Tibial nerve (tissue), 4 donors: ENCODE measurements at places on chromosomes 11 and 22. TPM values are rescaled to one million over a fixed set of nuclear protein-coding genes. Genes with fewer than 3 reads are reported as not detected.
A peak's percentile ranks its signal among the peaks of the same experiment; 100 is the strongest.

Gene E2F8
- total RNA-seq: not detected

Gene KCNQ1OT1
- 7.4 TPM for total RNA-seq

Gene APLNR
- 12.9 TPM for total RNA-seq

Gene MOGAT2
- not detected for total RNA-seq

Gene C11orf52
- not detected for total RNA-seq

Gene KRTAP5-9
- total RNA-seq: 0.60 TPM

Gene CYB5R2
- 50.8 TPM for total RNA-seq

DNA sequence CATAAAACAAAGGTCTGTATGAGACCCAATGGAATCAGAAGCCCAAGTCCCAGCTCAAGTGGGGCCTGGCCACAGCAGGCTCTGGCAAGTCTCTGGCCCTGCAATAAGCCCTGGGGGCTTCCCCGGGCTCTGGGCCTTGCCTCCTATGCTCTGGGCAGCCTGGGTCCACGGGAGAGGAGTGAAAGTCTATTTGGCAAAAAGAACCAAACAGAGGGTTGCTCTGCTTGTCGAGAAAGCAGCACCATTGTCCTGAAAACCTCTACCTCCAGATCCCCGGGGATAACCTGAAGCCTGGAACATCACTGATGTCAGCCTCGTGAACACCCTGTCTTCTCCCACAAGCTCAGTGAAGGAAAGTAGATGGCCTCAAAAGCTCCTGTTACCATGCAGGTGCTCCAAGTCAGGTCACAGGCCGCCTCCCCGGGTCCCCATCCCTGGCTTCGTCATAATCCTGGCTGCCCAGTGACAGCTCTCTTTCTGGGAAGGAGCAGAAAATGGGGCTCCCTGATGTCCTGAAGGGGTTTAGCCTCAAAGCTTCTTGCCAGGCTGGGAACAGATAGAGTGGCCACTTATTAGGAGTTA is 46.1 kb upstream of the ETS1 start:
- peaks cover 11% of the 10 kb centered on the region for H3K4me1 ChIP-seq
- no peak overlapping the region for H3K4me3 ChIP-seq
- no peak overlapping the region for H3K27ac ChIP-seq

Gene FXYD6
- total RNA-seq: 74.1 TPM

GRCh38 chr11:17384002-17384511 is 4.4 kb downstream of the KCNJ11 start:
- H3K36me3 ChIP-seq: no peaks in the 10 kb centered on the region
- H3K4me3 ChIP-seq: no peak overlapping the region
- H3K4me1 ChIP-seq: no peaks in the 10 kb centered on the region
- H3K27me3 ChIP-seq: peaks cover 13% of the 10 kb centered on the region
- H3K27ac ChIP-seq: no peak overlapping the region

- no peak for DNase-seq
- H3K27ac ChIP-seq: peak overlapping the region; percentile 95
- H3K4me1 ChIP-seq: no peaks in the 10 kb centered on the region
These were observed 862 bp downstream of the TPP1 start for GRCh38 chr11:6618117-6619003.

DNA sequence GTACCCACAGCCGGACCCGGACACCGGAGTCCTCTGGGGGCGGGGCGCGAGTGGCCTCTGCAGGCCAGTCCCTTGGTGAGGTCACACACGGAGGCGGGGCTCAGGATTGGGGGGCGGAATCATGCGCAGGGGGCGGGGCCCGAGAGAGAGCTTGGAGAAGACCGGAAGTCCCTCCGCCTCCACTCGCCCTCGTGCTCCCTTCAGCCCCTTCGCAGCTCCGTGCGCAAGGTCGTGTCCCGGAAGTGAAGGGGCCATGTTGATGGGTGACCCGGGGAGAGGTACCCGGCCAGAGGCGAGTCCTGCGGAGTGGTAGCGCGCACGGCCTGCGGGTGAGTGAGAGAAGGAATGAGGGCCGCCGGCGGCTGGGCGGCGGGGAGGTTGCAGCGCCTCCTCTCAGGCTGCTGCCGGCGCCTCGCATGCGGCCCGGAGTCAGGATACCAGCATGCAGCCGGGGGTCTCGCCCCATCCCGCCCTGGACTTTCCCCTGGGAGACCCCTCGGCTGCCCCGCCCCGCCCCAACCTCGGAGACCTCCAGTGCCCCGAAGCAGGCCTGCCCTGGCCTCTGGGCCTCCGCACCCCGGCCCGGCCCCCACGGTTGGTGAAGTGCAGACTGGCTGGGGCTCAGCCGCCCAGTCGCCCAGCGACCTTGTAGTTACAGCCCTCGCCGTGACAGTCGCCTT is at the start of gene MIEF1:
Gene MIEF1, plus strand, starts transcription at position 182 of the 680 bp plus-strand sequence. CDS start 9,005 bp downstream, outside the sequence.
- no peaks in the 10 kb centered on the region for H3K36me3 ChIP-seq
- H3K4me3 ChIP-seq: peak within 1 kb of the TSS; percentile 70
- H3K27me3 ChIP-seq: no peaks in the 10 kb centered on the region

GRCh38 chr11:118064956-118065355 is 11.9 kb upstream of the TMPRSS4 start:
- DNase-seq: no peak
- H3K4me1 ChIP-seq: no peaks in the 10 kb centered on the region
- peaks cover 4% of the 10 kb centered on the region for H3K27me3 ChIP-seq
- H3K27ac ChIP-seq: no peak overlapping the region
- no peaks in the 10 kb centered on the region for H3K36me3 ChIP-seq
- no peak overlapping the region for H3K4me3 ChIP-seq

- no peaks in the 10 kb centered on the region for H3K4me1 ChIP-seq
- no peaks in the 10 kb centered on the region for H3K27me3 ChIP-seq
- no peak overlapping the region for H3K27ac ChIP-seq
These were observed 453.4 kb downstream of the TBC1D22A start for GRCh38 chr22:47215851-47216250.

Gene OR52H1
- total RNA-seq: 0.84 TPM

- no peak overlapping the region for H3K4me3 ChIP-seq
- H3K27ac ChIP-seq: peak overlapping the region; percentile 51
- no peak for DNase-seq
- H3K4me1 ChIP-seq: no peaks in the 10 kb centered on the region
These were observed 36.4 kb downstream of the PACSIN2 start for GRCh38 chr22:42978453-42979103.

DNA sequence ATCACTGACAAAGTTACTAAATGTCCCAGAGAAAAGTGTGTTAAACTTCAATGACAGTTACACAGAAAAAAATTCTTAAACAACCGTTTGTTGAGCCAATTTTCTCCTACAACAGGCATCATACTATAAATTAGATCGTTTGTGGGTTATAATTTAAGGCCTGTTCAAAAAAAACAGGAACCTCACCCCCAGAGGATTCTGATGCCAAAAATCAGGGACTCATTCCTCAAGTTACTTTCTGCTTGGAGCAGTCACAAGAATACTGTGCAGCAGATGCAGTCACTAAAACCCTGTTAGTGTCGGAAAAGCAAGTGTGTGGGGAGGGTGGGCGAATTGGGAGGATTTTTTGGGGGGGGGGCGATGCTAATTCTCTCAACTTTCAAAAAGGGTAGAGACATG is 657 bp downstream of the CWC15 start:
- DNase-seq: no peak
- peaks cover 38% of the 10 kb centered on the region for H3K36me3 ChIP-seq
- no peaks in the 10 kb centered on the region for H3K4me1 ChIP-seq
- H3K27ac ChIP-seq: peak overlapping the region; percentile 70

DNA sequence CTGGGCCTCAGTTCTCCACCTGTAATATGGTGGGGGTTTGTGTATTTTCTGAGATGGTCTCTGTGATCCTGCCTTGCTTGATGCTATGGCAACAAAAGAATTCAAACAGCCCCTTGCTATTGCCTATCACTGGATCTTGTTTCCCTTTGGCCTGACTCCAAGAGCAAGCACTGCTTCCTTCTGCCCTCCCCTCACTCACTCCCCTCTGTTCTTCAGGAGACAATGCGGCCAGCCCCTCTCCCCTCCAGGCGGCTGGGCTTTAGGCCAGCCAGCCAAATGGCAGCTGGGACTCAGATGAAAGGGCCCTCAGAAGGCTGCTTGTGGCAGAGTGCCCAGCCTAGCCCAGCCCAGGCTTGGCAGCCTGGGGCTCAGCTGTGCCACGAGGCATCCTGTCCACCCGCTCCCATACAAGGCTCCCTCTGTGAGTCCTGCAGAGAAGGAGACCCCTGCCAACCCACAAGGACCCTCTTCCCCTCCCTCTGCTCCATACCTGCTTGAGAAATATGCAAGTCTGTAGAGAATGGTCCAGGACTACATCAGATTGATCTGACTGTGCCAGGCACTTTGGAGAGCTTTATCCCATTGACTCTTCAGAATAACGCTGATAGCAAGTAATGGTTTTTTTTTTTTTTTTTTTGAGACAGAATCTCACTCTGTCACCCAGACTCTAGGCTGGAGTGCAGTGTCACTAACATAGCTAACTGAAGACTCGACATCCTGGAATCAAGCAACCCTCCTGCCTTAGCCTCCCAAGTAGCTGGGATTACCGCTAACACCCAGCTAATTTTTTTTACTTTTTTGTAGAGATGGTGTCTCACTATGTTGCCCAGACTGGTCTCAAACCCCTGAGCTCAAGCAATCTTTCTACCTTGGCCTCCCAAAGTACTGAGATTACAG is 7.6 kb upstream of the KCTD14 start:
- H3K4me3 ChIP-seq: no peak overlapping the region
- no peaks in the 10 kb centered on the region for H3K27me3 ChIP-seq
- peaks cover 4% of the 10 kb centered on the region for H3K4me1 ChIP-seq
- H3K27ac ChIP-seq: peak overlapping the region; percentile 74

- DNase-seq: no peak
- H3K27me3 ChIP-seq: no peaks in the 10 kb centered on the region
- peaks cover 30% of the 10 kb centered on the region for H3K4me1 ChIP-seq
- H3K4me3 ChIP-seq: no peak overlapping the region
- H3K27ac ChIP-seq: no peak overlapping the region
These were observed 26.5 kb downstream of the ABTB2 start for GRCh38 chr11:34331329-34331728.

- no peaks in the 10 kb centered on the region for H3K27me3 ChIP-seq
- H3K36me3 ChIP-seq: no peaks in the 10 kb centered on the region
- no peak overlapping the region for H3K27ac ChIP-seq
- H3K4me1 ChIP-seq: no peaks in the 10 kb centered on the region
These were observed 16.9 kb downstream of the USP47 start for GRCh38 chr11:11858676-11859075.

DNA sequence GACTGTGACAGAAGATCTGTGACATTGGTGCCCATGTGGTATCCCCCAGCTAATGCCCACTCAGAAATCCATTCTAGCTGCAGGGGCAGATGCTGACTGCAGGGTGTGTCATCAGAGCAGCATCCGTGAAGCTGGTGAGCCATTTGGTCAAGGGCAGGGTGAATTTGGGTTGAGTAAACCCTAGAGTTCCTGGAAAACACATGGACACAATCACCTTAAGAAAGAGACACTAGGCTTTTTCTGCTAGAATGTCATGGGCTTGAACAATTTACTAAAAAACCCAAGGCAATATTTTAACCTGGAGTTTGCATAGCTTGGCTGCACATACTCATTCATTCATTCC is 100.0 kb downstream of the ADAMTS15 start:
- DNase-seq: no peak
- no peak overlapping the region for H3K27ac ChIP-seq
- no peak overlapping the region for H3K4me3 ChIP-seq
- no peaks in the 10 kb centered on the region for H3K27me3 ChIP-seq

DNA sequence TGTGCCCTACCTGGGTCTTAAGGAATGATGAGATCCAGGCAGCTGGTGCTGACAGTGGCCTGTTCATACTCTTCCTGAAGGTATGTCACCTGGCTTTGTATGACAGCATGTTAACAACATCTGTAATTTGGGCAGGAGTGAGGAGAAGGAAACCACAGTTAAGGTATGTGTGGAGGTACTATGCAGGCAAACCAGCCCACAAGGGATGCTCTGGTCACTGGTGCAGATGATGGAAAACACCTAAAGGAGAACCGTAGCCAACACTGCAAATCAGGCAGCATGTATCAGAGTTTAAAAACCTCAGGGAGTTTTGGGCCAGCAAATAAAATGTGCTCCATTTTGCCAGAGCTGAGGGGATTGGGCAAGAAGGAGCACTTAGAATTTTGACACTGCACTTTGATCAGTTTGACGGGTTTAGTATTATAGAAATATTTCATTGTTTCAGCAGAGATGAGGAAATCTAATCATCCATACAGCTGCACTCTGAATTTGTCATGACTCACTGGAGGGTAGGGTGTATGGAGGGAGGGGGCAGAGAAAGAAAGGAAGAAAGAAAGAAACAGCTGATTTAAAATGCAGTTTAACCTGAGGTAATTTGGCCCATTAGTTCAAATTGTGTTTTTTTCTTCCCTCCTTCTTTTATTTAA is 260.9 kb downstream of the KIRREL3 start:
- no peaks in the 10 kb centered on the region for H3K4me1 ChIP-seq
- no peaks in the 10 kb centered on the region for H3K27me3 ChIP-seq
- H3K4me3 ChIP-seq: no peak overlapping the region
- no peaks in the 10 kb centered on the region for H3K36me3 ChIP-seq
- no peak overlapping the region for H3K27ac ChIP-seq

- H3K36me3 ChIP-seq: peaks cover 6% of the 10 kb centered on the region
- no peak for DNase-seq
- no peaks in the 10 kb centered on the region for H3K4me1 ChIP-seq
These were observed 36.4 kb downstream of the PI4KA start for GRCh38 chr22:20822240-20822639.

DNA sequence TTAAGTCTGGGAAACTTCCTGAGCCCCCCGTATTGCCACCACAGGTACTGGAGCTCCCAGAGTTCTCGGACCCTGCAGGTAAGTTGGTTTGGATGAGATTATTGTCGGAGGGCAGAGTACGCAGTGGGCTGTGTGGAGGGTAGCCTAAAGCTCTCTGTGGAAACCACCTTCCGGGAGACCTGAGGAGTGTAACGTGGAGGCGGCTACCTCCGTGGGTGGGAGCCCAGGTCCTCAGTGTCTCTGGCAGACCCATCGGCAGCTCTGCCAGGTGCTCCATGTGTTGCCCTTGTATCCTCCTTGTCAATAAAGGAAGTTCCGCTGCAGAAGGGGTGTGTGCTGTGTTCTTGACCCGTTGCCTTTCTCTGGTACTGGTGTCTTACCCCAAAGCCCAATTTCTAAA is 61.4 kb downstream of the SYT13 start:
- H3K36me3 ChIP-seq: peaks cover 91% of the 10 kb centered on the region
- H3K27me3 ChIP-seq: no peaks in the 10 kb centered on the region
- DNase-seq: no peak
- no peaks in the 10 kb centered on the region for H3K4me1 ChIP-seq
- no peak overlapping the region for H3K4me3 ChIP-seq

- H3K4me1 ChIP-seq: no peaks in the 10 kb centered on the region
- no peaks in the 10 kb centered on the region for H3K27me3 ChIP-seq
- no peak overlapping the region for H3K27ac ChIP-seq
- no peaks in the 10 kb centered on the region for H3K36me3 ChIP-seq
These were observed 69.9 kb downstream of the THAP12 start for GRCh38 chr11:76310832-76311595.

- H3K27me3 ChIP-seq: no peaks in the 10 kb centered on the region
- no peaks in the 10 kb centered on the region for H3K36me3 ChIP-seq
- no peak for DNase-seq
- peak overlapping the region; percentile 37 for H3K27ac ChIP-seq
- peaks cover 65% of the 10 kb centered on the region for H3K4me1 ChIP-seq
- H3K4me3 ChIP-seq: no peak overlapping the region
These were observed 17.1 kb upstream of the MOB2 start for GRCh38 chr11:1503708-1504104.

Gene LSP1
- 69.0 TPM for total RNA-seq

Gene INSC
- total RNA-seq: 4.4 TPM
